Neural crest cell (in vitro differentiated cells): ENCODE measurements at places on chromosomes 2 and 18.

DNA sequence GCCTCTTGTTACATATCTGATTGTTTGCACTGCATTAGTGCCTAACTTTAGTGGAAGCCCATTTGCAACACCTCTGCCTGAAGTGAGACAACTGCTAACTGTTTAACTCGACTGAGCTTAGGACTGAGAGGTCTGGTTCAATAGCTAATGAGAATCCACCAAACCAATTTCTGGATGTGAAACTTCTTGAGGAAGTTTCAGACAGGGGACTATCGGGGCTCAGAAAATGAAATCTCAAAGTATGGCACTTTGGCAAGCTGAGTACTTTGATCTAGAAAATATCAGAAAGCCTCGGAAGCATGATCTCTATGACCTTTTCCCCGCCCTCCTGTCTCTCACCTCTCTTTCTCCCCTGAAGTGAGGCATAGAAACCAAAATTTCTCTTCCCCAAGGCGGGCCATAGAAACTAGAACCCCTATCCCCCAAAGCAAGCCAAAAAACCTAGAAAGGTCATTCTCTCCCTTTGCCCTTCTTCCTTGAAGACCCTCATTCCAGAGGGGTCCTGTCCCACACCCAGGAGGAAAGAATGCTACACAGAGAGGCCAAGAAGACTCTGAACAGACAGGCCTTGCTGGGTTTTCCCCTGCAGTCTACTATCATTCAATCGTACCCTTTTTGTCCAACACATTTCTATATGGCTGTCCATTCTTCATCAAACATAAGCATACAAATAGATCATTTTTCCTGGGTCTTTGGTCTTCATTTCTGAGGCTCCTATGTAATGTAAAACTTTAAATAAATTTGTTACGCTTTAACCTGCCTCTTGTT, 69.6 kb upstream of the CREB1 start:
- H3K27ac ChIP-seq = no peak overlapping the region
- no peak overlapping the region for H3K4me3 ChIP-seq
- no peaks in the 10 kb centered on the region for H3K27me3 ChIP-seq
- H3K36me3 ChIP-seq = no peaks in the 10 kb centered on the region
- no peak for DNase-seq

DNA sequence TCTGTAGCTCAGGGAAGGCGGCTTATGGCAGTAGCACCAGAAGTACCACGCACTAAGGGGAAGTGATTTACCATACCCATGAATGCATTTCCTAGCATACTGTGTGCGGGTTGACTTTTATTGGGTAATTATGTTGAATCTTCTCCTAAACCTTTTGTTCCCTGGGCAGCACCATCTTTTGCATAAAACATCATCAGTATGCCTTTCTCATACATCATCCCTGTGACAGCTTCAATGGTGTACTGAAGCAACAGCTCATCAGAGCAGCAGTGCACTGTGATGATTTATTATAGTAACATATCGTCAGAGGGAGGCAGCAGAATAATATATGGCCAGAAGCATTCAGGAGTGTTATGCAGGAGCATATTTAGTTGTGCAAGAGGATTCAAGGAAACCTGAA, 204.9 kb downstream of the CDH7 start:
- no peak for DNase-seq
- no peaks in the 10 kb centered on the region for H3K36me3 ChIP-seq
- peaks cover 4% of the 10 kb centered on the region for H3K4me1 ChIP-seq
- no peaks in the 10 kb centered on the region for H3K27me3 ChIP-seq
- H3K4me3 ChIP-seq = no peak overlapping the region

DNA sequence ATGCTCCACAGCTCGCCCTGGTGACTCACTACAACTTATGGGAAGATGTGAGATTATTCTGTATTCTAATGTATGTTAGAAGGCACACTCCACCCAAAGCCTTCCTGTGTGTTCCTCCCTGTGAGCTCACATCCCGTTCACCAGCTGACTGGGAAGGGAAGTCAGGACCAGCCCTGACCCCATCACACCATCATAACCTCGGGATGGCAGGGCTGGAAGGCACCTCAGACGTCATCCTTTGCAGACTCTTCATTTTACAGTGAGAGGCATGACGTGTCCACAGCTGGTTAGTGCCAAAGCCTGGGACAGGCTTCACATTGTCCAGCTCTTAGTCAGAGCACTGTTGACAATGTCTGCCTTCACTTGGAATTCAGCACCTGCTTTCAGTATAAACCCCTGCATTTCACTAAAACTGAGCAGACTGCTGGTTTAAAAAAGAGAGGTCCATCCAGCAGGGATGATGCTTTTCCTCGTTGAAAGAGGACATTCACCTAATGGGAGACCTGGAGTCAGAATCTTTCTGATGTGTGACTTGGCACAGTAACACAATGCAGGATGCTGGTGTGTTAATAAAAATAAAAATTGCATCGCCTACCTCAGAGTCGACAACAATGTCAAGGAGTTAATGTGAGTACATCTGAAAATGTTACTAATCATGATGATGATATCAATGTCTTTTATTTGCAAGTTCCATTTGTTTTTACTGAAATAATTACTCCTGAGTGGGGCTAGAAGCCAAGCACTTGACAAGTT, 418.0 kb upstream of the TNP1 start:
- H3K4me1 ChIP-seq = peaks cover 5% of the 10 kb centered on the region
- DNase-seq = no peak
- H3K27ac ChIP-seq = no peak overlapping the region
- H3K4me3 ChIP-seq = no peak overlapping the region
- no peaks in the 10 kb centered on the region for H3K36me3 ChIP-seq

DNA sequence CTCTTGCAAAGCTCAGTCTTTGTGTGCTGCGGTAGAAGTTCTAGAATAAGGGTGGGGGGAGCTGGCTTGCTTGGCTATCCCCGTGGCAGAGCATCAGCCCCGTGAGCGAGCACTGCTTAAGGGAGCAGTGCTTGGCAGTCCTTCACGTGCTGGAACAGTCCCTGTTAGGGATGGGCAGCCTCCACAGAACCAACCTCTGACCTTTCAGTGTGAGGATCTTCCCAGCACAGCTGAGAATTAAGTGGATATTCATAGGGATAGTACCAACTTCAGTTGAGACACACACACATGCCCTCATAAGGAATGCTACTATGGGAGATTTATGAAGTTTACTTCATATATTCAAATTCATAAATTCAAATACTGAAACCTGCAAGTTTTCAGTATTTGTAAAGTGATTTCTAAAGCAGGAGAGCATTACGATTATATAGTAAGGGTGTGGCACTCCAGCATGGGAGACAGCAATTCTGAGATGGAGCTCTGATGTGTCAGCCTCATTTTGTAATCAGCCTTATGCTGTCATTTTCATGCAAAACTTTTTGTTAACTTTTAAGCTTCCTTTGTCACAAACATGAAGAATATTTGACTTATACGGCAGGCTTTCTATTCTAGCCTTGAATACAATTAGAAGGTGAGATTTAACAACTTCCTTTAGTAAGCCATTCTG, 39.5 kb downstream of the ATP9B start:
- no peak for DNase-seq
- H3K27ac ChIP-seq = no peak overlapping the region
- no peak overlapping the region for H3K4me3 ChIP-seq
- peaks cover 11% of the 10 kb centered on the region for H3K4me1 ChIP-seq

- H3K4me1 ChIP-seq = peaks cover 11% of the 10 kb centered on the region
- no peak overlapping the region for H3K27ac ChIP-seq
- no peaks in the 10 kb centered on the region for H3K27me3 ChIP-seq
- no peak for DNase-seq
These were observed 73.2 kb downstream of the DOCK10 start for GRCh38 chr2:224969095-224969494.

- peaks cover 7% of the 10 kb centered on the region for H3K36me3 ChIP-seq
- peak within 1 kb of the TSS; percentile 99 for H3K4me3 ChIP-seq
- DNase-seq = peak; percentile 94
- peak within 1 kb of the TSS; percentile 95 for H3K27ac ChIP-seq
These were observed at the start of gene ANKRD12 for GRCh38 chr18:9136315-9137155. Gene ANKRD12, plus strand, starts transcription at chr18:9136781. Its CDS starts 45,652 bp downstream, at chr18:9182433.

- no peaks in the 10 kb centered on the region for H3K36me3 ChIP-seq
- H3K27ac ChIP-seq = no peak overlapping the region
These were observed 87.9 kb upstream of the GULP1 start for GRCh38 chr2:188203776-188204175.

DNA sequence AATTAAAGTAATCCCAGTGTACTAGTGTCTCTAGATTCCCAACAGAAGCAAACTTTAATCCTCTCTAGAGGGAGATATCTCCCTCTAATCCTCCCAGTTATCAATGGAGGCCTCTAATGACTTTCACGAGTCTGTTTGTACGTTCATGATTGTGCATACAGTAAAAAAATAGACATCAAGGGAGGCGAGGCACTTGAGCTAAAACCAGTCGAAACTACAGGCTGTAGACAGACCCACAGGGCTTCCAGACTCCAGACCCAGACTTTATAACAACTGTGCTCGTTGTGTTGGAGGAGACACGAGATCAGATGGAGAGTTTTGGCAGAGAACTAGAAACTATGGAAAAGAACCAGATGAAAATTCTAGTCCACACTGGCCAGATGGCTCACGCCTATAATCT, 7.0 kb downstream of the DGKD start:
- H3K4me1 ChIP-seq = peaks cover 30% of the 10 kb centered on the region
- no peak overlapping the region for H3K4me3 ChIP-seq
- no peaks in the 10 kb centered on the region for H3K27me3 ChIP-seq
- peaks cover 10% of the 10 kb centered on the region for H3K36me3 ChIP-seq

DNA sequence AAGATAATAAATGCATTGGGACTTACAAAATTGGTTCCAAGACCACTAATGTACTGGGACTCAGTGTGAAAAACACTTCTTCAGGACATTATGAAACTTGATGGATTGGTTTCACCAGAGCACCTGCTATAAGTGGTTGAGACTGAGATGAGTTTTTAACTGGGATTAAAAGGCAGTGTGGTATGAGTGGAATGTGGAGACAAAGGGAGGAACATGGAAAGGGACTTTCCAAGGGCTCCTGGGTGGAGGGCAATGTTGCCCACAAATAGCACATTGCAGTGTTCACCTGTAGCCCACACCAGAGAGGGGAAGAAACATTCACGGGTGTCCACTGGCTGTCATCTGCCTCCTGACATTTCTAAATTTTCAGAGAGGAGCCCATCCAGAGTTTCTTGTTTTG, 253.3 kb upstream of the TANK start:
- no peaks in the 10 kb centered on the region for H3K36me3 ChIP-seq
- H3K4me1 ChIP-seq = peaks cover 17% of the 10 kb centered on the region
- H3K27me3 ChIP-seq = no peaks in the 10 kb centered on the region
- no peak overlapping the region for H3K4me3 ChIP-seq
- no peak for DNase-seq
- H3K27ac ChIP-seq = no peak overlapping the region

GRCh38 chr18:74140582-74140981, 7.1 kb downstream of the FBXO15 start:
- no peak for DNase-seq
- no peak overlapping the region for H3K4me3 ChIP-seq
- no peaks in the 10 kb centered on the region for H3K4me1 ChIP-seq
- H3K27me3 ChIP-seq = peaks cover 12% of the 10 kb centered on the region
- H3K36me3 ChIP-seq = no peaks in the 10 kb centered on the region

GRCh38 chr2:118584062-118584749, 263.2 kb downstream of the EN1 start:
- no peak for DNase-seq
- H3K27ac ChIP-seq = no peak overlapping the region
- H3K27me3 ChIP-seq = peaks cover 29% of the 10 kb centered on the region
- H3K4me3 ChIP-seq = no peak overlapping the region
- no peaks in the 10 kb centered on the region for H3K4me1 ChIP-seq

GRCh38 chr2:202963712-202964111, 51.0 kb upstream of the NBEAL1 start:
- no peaks in the 10 kb centered on the region for H3K27me3 ChIP-seq
- no peak overlapping the region for H3K4me3 ChIP-seq
- no peak for DNase-seq
- H3K27ac ChIP-seq = peak overlapping the region; percentile 86

DNA sequence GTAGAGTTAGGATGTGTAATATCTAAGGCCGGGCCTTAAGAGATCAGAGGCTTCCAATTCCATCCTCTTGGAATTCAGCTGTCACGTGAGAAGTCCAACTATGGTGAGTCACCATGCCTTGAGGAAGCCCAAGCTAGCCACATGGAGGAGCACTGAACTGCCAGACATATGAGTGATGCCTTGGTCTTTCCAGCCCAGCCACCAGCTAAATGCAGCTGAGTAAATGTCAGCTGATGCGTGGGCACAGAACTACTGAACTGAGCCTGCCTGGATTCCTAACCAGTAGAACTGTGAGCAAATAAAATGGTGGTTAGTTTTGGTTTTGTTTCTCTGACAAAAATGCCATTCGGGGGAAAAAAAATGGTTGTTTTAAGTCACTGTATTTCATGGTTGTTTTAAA, 153.7 kb upstream of the SERTAD2 start:
- DNase-seq = no peak
- H3K27me3 ChIP-seq = no peaks in the 10 kb centered on the region
- H3K4me3 ChIP-seq = no peak overlapping the region
- no peaks in the 10 kb centered on the region for H3K4me1 ChIP-seq
- no peaks in the 10 kb centered on the region for H3K36me3 ChIP-seq

GRCh38 chr2:195369218-195369587, 287.8 kb upstream of the SLC39A10 start:
- H3K27me3 ChIP-seq = no peaks in the 10 kb centered on the region
- no peaks in the 10 kb centered on the region for H3K4me1 ChIP-seq
- no peaks in the 10 kb centered on the region for H3K36me3 ChIP-seq
- H3K27ac ChIP-seq = no peak overlapping the region

DNA sequence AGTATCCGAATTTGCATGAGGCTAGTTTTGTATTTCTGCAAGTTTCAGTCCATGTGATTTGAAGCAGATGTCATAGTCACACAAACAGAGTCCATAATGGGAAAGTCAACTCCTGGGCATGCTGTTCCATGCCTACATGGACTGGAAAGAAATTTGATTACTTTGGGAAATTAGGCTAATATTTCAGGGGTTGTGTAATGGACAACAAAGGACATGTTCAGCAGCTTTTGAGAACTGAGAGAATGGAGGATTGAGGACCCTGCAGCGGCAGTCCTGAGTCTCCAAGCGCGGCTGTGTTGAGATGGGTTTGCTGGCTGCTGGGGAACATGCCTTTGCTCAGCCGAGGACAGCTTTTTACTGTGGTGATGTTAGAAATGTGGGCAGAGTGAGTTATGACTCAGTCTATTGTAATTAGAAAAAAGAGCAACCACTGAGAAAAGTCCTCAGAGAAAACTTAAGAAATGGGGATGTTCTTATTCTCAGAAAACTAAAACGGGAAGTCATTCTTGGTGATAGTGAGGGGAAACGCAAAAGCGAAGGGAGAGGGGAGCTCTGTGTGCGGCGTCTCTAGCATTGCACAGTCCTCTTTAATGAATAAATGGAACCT, 149.2 kb downstream of the FAM210A start:
- H3K36me3 ChIP-seq = no peaks in the 10 kb centered on the region
- peaks cover 8% of the 10 kb centered on the region for H3K4me1 ChIP-seq
- no peak for DNase-seq
- no peak overlapping the region for H3K27ac ChIP-seq
- H3K27me3 ChIP-seq = no peaks in the 10 kb centered on the region

DNA sequence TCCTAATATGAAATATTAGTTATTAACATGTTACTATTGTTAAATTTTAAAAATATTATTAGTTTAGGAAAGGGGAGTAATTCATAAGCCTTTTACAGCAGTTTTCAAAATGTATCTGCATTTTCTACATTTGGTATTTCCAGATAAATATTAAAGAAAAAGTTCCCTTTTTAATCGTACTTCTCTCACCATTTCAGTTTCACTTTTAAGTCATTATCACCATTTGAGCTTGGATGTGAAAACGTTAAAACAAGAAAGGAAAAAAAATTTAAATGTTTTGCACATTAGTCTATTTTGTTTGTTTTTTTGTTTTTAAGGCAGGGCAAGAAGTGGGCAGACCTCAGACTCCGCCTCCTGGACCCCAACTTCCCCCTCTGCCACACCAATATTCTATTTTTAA, 3.3 kb upstream of the SRSF7 start:
- no peak overlapping the region for H3K27ac ChIP-seq
- H3K36me3 ChIP-seq = peaks cover 12% of the 10 kb centered on the region
- H3K4me3 ChIP-seq = no peak overlapping the region
- peaks cover 4% of the 10 kb centered on the region for H3K27me3 ChIP-seq
